NCI-H1436 treated with DMSO at 0.1 percent for 48 hours (cell line): ENCODE measurements at places on chromosomes 5 and 9.

DNA sequence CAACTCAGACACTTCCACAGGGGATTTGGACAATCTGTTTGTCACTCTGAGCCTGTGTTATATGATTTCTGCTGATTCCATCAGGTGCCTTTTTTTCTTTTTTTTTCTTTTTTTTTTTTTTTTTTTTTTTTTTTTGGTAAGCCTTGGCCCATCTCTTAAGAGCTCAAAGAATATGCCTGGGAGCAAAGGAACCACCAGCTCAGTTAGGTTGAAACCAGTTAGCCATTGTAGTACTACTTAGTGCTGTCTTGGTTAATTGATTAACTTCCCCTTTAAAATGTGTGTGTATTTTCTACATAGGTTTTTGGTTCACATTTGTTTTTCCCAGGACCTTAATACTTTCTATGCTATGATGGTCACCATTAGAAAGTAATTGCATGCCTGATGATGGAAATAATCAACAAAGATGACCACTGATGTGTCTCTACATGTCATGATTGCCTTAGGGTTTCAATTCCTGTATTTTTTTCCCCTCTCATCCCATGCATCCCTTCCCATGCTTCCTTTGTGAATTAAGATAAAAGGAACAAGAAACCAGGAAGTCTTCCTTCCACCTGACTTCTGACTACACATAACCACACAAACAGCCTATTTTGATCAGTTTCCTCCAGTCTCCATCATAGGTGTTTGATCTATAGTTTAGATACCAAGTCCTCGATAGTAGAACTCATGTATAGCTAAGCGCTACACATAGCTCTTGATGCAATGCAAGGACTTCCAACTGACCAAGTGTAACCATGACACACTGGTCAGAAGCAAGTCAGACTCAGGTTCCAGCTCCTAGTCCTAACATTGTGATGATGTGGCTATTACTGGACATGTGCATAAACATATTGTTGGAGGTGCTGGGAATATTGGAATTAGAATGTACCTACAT lies 306.1 kb downstream of the EFNA5 start:
- no peak for DNase-seq

- no peak for DNase-seq
Observed at GRCh38 chr9:81382281-81382680, 307.1 kb downstream of the TLE1 start.

GRCh38 chr5:42015681-42016080 lies 90.6 kb downstream of the FBXO4 start:
- no peak for DNase-seq

GRCh38 chr5:74848553-74849025 lies 17.6 kb downstream of the FAM169A start:
- no peak for DNase-seq

DNA sequence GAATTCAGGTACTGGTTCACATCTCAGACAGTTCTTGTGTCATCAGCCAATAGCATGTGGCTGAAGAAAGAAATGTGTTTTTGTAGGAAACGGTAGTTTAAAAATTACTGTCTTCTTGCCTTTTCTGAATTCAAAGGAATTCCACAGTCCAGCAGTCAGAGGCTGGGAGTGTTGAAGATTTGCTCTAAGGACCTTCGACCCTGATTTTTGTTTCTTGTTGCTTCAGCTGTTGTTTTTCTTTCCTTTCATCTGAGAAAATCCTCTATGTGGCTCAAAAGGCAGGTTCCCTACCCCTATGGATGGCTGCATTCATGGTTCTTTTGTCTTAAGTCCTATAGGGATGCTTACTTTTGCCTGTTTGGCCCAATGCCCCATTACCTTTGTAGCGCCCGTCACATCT lies 304.9 kb downstream of the TMEM167A start:
- DNase-seq, result no peak

GRCh38 chr9:106587042-106587441 lies 275.9 kb upstream of the ZNF462 start:
- no peak for DNase-seq

DNA sequence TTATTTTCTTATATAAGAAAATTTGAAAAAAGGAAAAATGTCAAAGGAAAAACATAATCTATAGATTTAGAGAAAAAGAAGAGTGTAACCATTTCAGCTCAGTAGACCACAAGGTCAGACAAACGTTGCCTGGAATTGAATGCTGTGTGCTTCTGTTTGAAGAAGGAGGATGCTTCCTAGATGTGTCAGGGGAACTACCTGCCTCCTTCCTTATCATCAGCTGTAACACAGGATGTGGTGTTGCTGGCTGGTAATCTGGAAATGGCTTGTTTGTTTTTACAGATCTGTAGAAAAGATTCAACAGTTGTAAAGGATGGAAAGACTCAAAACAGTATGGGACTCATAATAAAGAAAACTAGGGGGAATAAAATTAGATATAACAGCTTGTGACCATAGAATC lies 160.7 kb upstream of the MEF2C start:
- DNase-seq, result no peak

DNA sequence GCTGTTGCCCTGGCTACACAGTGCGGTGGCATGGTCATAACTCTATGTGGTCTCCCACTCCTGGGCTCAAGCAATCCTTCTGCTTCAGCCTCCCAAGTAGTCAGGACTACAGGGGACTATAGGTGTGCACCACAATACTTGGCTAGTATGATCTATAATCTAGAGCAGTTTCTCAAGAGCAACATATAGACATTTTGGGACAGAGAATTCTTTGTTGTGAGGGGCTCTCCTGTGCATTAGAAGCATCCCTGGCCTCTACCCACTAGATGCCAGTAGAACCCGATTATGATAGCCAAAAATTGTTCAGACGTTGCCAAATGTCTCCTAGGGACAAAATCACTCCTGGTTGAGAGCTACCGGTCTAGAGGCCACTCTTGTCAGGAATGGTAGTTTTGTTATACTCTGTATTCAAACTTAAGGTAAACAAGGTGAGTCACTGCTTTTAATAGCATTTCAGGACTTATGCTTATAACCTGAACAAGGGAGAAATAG lies 7.2 kb downstream of the ANKHD1 start:
- no peak for DNase-seq

DNA sequence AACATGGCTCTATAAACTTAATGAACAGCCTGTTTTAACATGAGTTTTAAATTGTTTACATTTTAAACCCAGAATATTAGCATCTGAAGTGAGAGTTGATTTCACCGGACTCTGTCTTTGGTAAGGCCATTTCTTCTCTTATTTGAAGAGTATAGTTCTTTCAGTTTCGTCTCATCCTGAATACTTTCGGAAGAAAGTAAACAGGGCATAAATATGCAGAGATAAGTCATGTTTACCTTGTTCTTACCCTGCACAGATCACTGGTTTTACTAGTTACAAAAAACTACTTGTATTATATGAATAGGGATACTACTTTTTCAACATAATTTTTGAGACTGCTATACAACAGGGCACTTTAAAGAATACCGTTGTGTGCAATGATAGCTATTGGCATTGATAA lies 656.3 kb upstream of the ZNF608 start:
- no peak for DNase-seq

GRCh38 chr5:176675676-176676360 lies 28.5 kb downstream of the TSPAN17 start:
- no peak for DNase-seq

DNA sequence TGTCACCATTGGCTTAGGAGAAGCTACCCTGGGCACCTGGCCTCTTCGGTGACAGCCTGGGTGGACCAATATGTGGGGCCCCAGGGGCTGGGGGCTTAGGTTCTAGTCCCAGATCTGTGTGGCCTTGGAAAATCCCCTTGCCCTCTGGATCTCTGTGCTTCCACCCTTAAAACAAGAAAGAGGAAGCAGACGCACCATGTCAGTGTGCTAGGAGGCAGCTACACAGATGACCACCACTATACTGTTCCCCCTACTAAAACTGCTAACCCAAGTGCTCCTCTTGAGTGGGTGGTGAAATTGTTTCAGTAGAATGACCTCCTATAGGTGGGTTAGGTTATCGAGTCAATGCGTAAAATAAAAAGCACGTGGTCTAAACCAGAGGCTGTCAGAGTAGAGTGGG lies 31.0 kb downstream of the AFAP1L1 start:
- DNase-seq, result no peak

DNA sequence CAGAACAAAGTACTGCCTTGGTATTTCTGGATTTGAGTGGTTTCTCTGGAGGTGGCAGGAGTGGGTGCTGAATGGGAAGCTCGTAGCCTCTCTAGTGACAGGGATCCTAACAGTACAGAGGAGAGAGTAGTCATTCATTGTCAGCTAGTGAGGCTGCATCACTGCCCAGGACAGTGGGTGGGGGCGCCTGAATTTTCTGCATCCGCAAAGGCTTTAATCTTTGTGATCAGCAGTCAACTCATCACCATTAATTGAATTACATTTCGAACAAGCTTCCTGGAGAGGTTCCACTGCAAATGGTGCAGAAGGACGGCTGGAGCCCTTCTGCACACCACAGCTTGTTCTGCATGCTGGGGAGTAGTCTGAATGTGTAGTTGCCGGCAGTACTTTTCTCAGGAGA lies 77.5 kb downstream of the HSPA4 start:
- no peak for DNase-seq

GRCh38 chr5:96687812-96688453 lies 25.8 kb downstream of the CAST start:
- DNase-seq, result peak; percentile 16

DNA sequence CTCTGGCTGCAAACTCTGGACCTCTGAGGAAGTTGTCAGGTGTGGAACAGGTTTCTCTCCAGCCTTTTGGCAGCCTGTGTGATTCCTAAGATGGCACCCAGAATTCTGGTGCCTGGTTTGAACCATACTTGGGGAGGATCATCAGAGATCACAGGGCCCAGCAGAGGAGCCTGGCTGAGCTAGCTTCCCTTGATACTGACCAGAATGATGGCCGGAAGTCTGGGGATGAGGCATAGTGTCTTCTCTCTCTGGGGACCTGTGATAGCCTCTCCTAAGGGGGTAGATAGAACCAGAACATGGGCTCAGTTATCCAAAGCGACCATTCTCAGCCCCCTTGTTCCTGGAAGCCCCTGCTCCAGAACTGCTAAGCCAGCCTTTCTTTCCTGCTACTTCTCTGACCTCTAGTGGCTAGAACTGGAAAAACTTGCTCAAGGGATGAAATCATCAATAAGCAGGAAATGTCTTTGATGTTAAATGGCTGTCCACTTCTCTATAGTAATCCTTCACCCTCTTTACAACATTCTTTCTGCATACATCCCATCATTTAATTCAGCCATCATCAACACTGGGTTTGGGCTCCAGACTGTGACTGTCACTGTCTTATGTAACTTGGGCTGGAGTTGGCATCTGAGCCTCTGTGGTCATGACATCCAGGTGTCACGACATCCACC lies 55.1 kb downstream of the C9orf152 start:
- DNase-seq, result peak; percentile 7

DNA sequence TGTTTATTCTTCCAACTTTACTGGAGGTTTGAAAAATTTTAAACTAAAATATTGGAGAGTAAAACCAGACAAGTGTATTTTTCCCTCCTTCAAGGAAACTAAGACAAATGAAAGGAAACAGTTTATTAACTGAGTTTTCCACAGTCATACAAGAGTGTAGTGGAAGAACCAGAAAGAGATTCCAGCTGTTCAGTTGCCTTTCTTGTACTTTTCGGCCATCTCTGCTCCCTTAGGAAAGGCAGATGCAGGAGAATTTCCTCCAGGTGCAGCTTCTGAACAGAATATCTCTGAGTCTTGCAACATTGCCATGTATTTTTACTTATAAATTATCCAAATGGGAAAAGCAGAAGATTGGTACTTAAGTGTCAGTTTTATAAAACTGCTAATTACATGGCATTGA lies 217.1 kb downstream of the MAST4 start:
- DNase-seq, result no peak
